NCI-H2081 treated with DMSO at 0.1 percent for 48 hours (cell line): ENCODE measurements at places on chromosomes 1 and 21.

- no peak for DNase-seq
These were observed 25.8 kb downstream of the TP53BP2 start for GRCh38 chr1:223819730-223820514.

DNA sequence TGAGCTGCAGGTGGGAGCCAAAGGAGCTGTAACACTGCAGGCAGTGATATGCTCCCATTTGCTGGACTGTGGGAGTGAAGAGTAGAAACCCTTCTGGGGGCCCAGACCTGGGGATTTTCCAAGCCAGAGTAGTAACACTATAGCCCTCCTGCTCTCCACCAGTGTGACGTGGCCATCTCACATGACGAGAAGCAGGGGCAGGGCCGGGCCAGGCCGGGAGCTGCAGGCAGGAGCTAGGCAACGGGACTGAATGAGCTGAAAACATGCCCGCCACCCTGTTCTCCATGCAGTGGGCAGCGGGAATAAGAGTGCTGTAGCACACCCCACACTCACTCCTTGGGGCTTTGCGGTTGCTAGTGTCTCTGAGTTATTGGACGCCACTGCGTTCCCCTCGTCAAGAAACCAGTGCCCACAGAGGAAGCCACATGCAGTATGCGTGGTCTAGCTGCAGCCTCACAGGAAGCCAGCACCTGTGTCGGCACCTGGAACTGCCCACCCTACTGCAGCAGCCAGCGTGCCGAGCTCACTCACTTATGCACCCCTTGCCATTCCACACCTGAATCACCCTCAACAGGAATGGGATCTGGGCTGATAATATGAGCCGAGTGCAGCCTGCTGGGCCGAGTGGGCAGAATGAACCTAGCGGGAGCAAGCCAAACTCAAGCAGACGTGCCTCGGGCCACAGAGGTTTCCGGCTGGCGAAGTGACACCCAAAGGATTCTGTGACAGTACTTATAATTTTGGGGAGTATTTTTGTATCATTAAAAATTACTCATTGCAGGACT is 1389.6 kb downstream of the KCNT2 start:
- no peak for DNase-seq

DNA sequence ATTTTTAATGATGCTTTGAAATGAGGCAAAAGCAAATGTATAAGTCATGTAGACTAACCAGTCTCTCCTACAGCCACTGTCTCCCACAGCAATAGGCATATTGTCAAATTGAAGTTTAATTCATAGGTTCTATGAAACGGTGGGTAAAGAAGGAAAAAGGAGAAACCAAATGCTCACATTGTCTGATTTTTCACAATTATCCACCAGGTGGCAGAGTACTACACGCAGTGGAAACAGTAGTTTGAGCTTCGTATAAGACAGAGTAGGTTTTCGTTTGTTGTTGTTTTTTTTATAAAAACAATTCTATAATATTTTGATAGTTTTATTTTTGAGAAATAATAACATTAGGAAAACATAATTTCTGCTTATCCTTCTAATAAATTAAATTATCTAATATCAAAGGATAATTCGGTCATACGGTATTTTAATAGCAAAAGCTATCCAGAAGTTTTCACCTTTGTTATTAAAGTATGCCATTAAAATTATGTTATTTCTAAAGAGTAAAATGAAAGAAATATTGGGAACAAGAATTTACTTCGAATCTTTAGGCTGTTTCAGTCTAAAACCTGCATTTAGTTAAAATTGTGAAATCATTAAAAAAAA is 39.1 kb downstream of the TYW3 start:
- DNase-seq: peak; percentile 34

GRCh38 chr1:17538428-17539117 is 925 bp upstream of the ARHGEF10L start:
- no peak for DNase-seq

- no peak for DNase-seq
These were observed 982 bp downstream of the SCCPDH start for GRCh38 chr1:246725191-246725590.

DNA sequence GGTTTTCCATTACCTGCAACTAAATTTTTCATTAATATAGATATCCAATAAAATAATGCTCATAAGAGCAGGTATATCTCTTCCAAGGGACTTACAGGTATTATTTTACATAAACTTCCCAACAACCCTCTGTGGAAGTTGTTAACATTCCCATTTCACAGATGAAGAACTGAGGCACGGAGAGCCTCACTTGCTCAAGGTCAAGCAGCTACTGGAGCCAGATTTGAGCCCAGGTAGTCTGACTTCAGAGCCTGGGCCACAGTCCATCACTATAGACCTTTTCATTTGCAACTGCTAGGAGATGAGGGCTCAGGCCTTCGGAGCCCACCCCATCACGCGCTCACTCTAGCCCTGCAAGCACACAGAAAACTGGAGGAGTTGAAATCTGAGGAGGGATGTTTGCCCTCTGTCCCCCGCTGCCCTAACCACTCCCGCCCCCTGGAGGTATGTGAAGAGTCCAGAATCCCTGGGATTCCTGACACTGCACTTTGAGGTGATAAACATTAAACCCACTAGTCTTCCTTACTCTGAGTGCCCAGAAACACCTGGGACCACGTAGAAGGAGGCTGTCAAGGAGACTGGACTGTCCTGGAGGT is 11.7 kb upstream of the ALPL start:
- no peak for DNase-seq

GRCh38 chr1:201259476-201260235 is 23.6 kb upstream of the PKP1 start:
- no peak for DNase-seq

GRCh38 chr1:41427916-41428737 is 56.4 kb downstream of the EDN2 start:
- no peak for DNase-seq

DNA sequence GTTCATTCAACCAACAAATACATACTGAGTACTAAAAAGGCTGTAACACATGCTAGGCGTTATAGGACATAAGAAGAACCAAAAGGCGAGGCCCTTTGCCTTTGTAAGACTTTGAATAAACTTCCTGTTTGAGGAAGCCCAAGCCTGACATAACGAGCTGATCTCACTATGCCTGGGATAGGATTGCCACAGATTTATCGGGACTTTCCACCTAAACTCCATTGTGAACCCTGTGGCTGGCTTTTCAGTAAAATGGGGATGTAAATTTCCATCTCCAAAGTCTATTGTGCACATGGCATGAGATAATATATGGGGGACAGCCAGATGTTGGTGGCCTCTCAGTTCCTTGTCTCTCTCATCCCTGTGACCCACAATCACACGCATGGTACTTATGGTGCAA is 41.9 kb downstream of the LMO4 start:
- no peak for DNase-seq

DNA sequence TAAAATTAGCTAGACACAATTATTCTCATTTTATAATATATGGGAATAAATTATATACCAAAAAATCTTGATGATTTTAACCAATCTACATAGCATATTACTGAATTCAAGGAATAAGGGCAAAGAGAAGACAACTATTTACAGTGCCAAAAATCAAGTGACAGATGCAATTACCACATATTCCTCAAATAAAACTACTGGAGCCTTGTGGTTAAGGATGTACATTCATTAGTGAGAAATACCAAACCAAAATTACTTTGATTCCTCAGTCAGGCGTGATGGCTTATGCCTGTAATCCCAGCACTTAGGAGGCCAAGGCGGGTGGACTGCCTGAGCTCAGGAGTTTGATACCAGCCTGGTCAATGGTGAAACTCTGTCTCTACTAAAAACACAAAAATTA is 68.8 kb upstream of the RBM34 start:
- DNase-seq: no peak

- no peak for DNase-seq
These were observed 129.0 kb downstream of the SYF2 start for GRCh38 chr1:25103164-25103795.

DNA sequence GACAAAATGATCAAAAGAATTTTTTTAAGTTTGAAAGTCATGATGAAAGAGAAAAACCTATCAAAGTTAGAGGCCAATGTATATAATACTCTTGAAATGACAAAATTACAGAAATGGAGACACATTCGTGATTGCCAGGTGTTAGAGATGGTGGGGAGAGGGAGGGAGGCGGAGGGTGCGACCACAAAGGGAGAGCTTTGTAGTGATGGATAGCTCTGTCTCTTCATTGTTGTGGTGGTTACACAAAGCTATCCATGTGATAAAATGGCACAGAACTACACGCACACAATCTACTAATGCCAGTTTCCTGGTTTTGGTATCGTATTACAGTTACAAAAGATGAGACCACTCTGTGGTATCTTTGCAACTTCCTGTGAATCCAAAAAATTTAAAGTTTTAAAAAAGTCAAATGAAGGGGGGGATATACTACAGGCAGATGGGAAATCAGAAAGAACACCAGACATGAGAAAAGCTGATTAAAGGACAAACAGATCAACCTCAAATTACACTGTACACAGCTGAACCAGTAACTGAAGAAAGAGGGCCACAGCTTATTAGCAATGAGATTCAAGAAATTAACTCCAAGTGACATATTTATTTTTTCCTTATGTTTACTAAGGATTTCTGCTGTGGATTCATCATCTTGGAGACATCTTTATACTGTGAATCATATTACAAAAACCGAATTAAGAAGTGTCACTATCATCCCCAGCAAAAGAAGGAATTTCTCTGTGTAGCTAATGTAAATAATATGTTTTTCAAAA is 199.1 kb downstream of the SLC45A1 start:
- DNase-seq: peak; percentile 18

DNA sequence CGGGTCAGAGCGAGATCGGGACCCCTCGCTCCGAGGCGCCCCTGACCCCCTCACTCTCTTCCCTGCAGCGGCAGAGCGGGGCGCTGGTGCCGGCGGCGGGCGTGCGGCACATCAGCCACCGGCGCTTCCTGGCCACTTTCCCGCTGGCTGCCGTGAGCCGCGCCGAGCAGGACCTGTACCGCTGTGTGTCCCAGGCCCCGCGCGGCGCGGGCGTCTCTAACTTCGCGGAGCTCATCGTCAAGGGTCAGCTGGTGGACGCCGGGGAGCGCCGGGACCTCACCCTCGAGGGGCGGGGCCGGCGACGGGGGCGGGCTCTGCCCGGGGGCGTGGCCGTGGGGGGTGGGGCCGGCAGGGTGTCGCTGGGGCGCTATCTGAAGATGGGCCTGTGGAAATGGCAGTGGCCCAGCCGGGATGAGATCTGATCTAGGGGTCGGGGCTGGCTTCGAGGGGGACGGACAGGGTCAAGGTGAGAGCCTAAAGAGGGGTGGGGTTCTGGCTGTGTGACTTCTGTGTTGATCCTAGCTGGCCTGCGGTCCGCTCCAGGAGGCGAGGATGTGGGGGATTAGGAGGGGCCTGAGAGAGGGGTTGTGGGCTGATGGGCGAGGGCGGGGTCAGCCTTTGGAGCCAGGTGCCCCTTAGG is 23.6 kb downstream of the PTPRU start:
- DNase-seq: no peak

DNA sequence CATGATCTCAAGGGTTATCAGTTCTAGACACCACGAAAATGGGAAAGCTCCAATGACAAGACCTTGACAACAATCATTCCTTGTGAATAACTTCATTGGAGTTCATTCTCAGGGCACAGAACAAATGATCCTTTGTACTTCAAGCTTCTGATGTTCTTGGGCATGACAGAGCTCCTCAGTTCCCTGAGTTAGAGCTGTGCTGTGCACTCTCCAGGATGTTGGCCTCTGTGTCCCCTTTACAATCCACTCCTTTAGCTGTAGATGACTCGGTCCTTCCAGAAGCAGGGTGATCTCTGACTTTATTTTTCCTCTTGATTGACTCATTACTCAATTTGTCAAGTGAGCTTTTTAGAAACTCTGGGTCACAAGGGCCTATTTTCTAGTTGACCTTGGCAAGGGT is 3.9 kb upstream of the FAM78B start:
- no peak for DNase-seq

DNA sequence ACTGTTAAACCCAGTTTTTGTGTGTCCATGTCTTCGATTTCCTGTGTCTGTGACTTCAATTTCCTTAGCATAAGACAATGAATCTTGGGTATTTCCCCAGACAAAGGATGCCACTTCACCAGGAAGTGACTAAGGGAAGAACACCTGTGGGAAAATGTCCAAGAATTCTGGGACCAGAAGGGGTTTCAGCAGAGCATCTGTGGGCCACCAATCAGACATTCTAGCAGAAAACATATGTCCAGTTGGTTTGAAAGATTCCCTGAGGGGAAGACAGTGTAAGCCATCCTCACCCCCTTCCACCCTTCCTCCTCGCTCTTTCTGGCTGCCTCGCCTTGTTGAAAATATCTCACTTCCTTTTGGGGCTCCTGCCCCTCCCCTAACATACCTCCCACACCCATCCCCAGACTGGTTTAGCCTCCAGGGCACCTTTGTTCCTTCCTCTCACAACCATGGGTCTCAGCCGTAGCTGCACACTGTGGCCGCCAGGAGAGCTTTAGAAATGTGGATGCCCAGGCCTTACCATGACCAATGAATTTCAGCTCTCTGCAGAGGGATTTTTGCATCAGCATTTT is 25.5 kb upstream of the IFNAR1 start:
- no peak for DNase-seq

DNA sequence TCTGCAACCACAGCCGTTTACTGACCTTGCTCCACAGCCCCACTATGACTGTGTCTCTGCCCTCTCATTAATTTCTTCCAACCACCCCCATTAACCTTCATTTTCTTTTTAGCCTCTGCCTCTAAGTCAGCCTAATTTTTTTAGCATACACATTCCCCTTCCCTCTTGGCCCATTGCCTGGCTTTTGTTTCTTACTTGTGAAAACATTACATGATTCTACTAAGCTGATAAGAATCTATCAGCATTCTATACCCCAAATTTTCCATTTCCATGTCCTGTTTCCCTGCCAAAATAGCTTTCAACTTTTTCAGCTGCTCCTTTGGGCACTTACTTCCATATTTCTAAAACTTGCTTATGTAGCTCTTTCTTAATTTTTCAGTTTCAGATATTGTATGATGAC is 79.8 kb downstream of the PCP4 start:
- no peak for DNase-seq

DNA sequence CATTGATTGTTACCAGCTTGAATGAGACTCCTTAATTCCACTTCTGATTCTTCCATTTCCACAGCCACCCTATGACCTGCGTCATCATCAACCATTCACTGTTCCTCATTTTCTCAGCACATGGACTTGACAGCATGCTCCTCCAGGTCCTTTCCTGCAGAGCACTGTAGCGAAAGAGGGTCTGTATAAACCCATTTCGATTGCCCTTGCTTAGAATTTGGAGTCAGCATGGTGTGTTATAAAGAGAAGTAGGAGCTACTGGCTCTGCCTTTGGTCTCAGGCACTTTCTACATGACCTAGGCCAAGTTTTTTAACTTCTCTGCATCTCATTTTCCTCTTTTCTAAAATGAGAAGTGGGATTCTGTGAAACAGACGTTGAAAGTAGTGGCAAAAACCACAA is 133.8 kb downstream of the AK5 start:
- DNase-seq: no peak

- DNase-seq: no peak
These were observed 1609.6 kb upstream of the B3GALT2 start for GRCh38 chr1:194795917-194796593.

- DNase-seq: no peak
These were observed 51.2 kb downstream of the CD2 start for GRCh38 chr1:116805398-116805797.
